Activated CD4-positive, alpha-beta T cell treated with anti-CD3 and anti-CD28 coated beads, Interleukin-2, Interleukin-6, amounts not matched to agents 100 ng/mL and 50 ng/mL, durations not matched to agents 16 hours and 8 hours (primary cell): ENCODE measurements at places on chromosomes 11 and 22.

- DNase-seq = no peak
Observed at GRCh38 chr11:2825261-2825888, 60.2 kb downstream of the CDKN1C start.

DNA sequence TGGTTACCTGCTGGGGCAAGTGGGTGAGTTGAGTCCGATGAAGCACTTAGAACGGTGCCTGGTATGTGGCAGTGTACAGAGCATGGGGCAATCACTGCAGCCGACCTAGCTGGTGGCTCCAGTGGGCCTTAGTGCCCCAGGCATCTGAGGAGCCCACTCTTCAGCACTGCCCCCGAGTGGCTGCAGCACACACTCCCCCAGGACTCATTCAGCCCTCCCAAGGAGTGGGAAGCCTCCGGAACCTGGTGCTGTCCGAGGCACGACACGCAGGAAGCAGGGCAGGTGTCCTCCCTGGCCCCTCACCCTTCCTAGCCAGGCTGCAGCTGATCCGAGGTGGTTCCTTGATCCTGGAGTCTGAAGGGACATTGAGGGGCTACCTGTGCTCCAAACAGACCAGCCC is 42.4 kb upstream of the PRODH start:
- no peak for DNase-seq

DNA sequence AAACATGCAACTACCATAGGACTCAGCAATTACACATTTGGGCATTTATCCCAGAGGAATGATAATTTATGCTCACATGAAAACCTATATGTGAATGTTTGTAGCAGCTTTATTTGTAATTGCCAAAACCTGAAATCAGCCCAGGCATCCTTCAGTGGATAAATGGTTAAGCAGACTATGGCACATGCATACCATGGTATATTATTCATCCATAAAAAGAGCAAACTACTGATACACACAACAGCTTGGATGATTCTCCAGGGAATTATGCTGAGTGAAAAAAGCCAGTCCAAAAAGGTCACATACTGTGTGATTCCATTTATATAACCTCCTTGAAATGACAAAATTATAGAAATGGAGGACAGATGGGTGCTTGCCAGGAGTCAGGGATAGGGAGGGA is 86.7 kb downstream of the ALX4 start:
- DNase-seq = no peak

- DNase-seq = no peak
Observed at GRCh38 chr11:102920118-102920684, 35.3 kb downstream of the MMP13 start.

DNA sequence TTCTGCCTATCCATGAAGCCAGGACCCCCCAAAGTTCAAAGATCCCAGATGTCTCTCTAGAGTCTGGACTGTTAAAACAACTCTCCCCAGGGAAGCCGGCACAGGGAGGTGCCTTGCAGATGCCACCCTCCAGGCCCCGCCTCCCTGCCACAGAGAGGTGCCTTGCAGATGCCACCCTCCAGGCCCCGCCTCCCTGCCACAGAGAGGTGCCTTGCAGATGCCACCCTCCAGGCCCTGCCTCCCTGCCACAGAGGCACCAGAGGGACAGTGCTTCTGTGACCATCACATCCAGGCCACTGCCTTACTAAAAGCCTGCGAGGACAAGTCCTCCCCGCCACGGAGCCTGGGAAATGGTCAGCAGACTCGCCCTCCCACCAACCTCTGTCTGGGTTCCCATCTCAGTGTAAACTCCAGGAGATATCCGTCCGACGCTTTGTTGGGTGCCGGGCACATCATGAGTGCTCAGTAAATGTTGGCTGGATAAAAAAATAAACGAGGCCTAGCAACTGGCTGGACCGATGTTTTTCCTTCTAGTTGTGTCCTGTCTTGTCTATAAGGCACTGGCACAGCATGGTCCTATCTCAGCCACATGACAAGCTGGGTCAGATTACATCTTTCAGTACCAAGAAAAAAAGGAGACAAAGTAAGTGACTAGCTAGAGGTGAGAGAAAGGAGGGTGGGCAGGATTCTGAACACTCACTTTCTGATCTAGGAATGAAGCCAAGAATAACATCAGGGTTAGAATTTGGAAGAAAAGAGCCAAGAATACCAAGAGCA is 91.2 kb upstream of the CSNK2A3 start:
- no peak for DNase-seq

DNA sequence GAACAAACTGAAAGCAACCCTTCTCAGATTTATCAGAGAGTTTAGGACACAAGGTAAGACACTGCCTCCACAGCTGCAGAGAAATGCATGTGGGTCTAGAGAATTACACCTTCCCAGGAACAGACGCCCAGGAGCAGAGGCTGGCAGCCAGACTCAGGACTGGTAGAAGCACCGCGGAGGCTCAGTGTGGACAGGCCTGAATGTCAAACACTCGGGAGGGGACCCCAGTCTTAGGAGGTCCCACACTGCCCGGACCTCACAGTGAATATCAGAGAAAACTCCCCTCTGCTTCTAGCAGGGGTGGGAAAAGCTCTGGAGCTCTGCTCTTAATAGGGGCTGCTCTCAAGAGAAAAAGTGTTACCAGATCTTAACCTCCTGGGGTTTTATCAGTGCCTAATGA is 952.7 kb downstream of the BRD1 start:
- DNase-seq = no peak

GRCh38 chr22:22410121-22410520 is 98.4 kb downstream of the ZNF280B start:
- no peak for DNase-seq

DNA sequence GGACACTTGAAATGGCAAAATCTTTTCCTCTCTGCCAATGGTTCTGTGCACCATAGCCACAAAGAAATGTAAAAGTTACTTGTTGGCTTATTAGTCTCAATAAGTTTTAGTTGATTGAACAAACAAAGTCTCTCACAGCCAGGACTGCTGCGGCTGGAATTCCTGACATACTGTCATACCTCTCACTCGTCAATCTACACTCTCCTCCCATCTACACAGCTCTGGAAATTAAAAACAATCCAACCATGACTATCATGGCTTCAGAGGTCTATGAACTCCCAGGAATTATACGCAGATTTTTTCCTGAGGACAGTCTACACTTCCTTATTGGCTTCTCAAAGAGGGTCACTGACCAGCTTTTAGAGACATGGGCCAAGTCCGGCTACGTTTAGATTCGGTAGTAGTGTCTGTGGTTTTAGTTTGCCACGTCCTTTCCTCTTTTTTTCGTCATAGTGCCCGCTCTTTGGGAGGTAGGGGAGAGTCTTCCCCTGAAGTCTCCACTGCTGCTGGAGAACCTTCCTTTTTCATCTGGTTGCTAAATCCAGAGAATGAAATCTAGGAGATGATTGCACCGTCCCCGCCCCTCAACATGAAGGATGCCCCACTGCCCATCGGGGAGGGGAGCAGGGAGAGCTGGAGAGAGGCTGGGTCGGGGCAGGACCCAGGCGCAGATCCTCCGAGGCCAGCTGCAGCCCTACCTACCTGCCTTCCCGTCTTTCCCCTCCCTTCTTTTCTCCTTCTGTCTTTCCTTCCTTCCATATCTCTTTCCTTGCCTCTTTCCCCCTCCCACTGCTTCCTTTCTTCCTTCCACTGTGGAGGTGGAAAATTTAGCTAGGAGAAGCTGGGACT is 1.0 kb upstream of the PLEKHB1 start:
- DNase-seq = no peak

DNA sequence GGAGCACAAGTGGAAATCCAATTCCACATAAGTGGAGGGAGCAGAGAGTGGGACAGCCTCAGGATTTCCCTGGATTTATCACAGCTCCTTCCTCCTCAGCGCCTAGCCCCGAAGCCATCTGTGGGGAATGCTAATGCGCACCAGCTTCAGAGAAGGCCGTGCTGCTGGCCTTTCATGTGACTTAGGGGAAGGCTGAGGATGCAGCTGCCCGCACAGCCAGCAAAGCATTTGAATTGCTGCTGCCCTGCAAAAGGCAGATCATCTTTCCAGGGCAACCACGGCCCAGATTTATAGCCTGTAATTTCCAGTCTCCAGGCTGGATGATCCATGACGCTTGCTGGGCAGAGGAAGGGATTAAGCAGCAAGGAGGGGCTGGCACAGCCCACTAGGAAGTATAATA is 29.9 kb downstream of the SYN3 start:
- no peak for DNase-seq

DNA sequence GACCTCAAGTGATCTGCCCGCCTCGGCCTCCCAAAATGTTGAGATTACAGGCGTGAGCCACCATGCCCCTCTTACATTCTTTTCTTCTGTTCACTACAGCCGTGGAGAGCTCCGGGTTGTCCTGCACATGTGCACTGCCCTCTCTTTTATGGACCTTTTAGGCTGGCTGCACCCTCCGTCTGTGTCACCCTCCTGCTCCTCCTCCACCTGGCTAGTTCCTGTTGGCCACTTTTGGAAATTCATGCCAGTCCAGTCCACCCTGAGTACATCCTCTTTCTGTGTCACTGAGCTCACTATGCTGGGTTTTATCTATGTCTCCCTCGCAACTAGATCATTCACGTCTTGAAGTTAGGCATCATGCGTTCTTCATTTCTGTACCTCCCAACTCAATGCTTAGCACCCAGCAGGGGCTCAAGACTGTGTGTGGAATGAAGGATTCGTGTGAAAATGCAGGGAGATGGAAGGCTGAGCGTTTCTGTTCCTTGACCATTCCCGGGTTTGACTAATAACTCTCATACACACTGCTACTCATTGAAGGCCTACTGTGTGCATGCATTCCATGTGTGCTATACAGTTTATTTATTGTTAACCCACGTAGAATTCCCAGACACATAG is 60.6 kb downstream of the PTPRJ start:
- DNase-seq = no peak

DNA sequence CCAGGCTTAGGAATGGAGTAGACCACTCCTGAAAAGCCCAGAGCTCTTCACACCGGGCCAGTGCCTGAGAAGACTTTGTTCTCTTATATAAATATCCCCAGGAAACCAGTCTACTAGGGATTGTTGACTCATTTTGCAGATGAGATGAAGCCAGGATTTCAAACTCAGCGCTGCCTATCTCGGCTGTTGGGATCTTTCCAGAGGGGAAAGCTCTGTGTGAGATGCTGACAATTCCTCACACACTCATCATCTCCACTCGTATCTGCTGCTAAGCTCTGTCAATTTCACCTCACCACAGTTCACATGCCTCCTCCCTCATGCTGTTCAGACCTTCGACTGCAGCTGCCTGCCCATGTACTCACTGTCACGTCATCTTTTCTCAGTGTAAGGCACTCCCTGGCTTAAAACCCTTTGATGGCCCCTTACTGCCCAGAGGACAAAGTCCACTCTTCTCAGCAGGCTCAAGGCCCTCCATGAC is 12.5 kb downstream of the USH1C start:
- no peak for DNase-seq

DNA sequence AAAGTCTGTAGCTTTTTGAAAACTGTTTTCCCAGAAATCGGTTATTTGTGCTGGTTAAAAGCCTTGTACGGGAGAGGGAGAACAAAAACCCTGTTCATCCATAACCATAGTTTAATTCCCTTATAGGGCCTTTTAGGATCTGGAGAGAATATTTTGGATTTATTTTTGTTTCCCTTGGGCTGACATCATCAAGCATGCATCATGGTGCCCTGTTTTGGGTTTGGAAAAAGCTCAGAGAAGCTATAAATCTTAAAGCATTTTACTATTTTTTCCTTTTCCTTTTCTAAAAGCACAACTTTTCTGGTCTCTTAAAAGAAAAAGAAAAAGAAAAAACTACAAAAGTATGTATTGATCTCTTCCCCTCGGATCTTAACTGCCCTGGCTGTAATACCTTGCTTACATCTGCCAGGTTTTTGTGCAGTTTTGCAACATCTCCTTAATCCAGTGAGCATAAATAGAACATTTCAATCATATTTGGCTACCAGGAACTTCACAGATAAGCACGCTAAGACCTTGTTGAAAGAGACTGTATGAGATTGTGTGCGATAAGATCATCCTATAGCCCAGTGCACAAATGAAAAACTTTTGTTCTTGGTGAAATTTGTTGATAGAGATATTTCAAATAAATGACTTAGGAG is 88.0 kb downstream of the ZBTB16 start:
- DNase-seq = no peak

DNA sequence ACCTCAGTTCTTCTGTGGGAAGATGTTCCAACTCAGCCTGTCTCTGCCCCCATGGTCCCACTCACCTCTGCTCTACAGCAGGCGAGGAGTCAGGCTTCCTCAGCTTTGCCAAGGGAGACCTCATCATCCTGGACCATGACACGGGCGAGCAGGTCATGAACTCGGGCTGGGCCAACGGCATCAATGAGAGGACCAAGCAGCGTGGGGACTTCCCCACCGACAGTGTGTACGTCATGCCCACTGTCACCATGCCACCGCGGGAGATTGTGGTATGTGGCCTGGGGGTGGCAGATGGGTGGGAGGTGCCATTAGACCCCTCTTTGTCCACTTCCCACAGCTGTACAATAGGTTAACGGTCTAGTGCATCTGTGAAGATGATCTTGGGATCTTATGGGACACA is 73.3 kb downstream of the MYO7A start:
- DNase-seq = no peak

DNA sequence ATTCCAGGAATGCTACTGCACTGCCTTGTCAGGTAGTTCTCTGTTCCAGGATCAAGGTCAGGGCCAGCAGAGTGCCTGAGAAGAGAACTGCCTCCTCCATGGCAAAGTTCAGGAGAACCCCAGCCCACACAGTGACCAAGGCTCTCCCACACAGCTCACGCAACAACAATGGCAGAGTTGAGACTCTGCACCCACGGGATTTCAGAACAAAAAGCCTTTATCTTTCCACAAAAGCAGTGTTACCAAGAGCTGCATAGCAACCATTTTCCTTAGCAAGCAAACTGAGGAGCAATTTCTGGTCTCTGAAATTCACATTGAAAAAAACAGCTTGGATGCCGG is 11.1 kb downstream of the PLAAT3 start:
- no peak for DNase-seq

DNA sequence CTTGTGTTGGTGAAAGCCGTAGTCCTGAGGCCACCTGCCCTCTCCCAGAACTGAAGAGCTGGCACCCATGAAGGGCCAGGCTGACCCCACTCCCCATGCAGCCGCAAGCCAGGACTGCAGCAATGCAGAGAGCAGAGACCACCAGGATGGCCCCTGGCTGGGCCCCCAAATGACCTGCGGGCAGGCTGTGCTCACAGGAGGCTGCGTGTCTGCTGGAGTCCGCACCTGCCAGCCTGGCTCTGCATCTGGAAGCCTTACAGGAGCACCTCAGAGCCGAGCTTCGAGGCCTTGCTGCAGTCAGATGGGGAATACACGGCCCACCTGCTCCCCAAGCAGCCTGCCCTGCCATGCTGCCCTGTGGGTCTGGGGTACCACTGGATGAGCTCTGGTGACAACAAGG is 1336.8 kb downstream of the TBC1D22A start:
- no peak for DNase-seq

GRCh38 chr11:47998733-47999359 is 18.5 kb downstream of the PTPRJ start:
- DNase-seq = no peak

GRCh38 chr11:84673753-84674152 is 953.4 kb downstream of the DLG2 start:
- DNase-seq = no peak

GRCh38 chr11:104704888-104705287 is 193.4 kb downstream of the CASP12 start:
- no peak for DNase-seq

GRCh38 chr11:71235719-71236118 is 16.7 kb downstream of the SHANK2 start:
- DNase-seq = no peak
